ENCODE measurements at places on chromosomes 1 and 21.

DNA sequence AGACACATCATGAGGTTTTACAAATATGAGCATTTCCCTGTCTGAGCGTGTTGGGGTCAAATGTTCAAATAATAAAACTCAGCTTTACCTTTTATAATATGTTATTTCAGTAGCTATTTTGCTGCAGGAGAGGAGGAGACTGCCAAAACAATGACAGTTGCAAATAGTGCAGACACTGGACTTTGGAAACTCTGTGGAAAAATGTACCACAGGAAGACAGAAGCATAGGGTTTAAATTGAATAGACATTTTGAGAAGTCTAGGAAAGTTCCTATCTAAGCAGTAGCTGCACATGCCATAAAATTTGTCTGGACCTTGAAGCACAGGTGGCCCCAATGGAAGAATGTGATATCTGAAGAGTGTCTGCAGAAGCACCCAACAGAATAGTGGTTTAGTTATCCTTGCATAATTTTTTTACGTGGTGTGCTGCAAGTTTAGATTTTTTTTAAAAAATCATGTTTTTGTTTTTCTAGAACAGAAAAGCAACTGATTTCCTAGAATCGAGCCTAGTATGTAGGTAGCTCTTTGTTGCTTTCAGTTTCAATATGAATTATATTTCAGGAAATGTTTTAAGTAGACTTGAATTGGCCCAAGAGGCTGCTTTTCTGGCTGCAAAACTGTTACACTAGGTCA is 14.0 kb upstream of the GBP5 start:
- no peak for DNase-seq

GRCh38 chr1:71303617-71304041 is 222.8 kb upstream of the ZRANB2 start:
- no peak for DNase-seq

DNA sequence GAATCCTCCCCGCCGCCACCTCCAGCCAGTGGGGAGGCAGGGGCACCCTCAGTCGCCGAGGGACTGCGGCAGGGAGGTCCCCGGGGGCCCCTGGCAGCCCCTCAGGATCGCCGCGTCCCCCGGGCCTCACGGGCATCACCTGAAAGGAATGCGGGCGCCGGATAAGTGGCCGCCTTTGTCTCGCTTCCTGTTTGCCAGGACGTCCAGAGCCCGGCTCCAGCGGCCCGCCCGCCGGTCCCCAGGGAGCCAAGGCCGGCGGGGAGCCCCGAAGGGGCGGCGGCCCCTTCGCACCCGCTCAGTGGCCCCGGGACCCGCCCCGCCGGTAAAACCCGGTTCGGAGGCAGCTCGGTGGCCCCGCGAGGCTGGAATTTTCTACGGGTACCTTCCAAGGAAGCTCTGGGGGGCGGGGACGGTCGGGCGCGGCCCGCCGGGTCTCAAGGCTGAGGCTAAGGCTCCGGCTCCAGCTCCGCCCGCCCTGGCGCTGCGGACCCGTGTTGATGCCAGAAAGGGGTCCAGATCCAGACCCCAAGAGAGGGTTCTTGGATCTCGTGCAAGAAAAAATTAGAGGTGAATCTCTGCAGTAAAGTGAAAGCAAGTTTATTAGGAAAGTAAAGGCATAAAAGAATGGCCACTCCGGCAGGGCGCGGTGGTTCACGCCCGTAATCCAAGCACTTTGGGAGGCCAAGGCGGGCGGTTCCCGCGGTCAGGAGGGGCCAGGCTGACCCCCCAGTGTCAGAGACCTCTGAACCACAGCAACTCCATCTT is 12.6 kb downstream of the TINAGL1 start:
- no peak for DNase-seq

DNA sequence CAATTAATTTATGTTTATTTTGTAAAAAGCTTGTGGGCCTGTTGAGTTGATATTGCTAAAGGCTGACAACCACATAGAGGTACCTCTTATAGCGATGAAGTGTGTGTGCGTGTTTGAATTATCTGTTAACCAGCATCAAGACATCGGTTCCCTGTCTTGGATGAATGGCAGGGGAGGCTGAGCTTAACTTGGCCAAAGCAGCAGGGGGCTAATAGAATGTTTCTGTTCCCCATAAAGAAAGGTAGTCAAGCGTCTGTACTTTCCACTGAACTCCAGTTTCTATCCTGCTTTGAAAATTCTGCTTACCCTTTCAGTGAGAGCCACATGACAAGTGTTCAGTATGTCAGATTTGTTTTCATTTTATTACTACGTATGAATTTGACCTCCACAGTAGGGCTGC is 63.0 kb downstream of the ROR1 start:
- DNase-seq, result no peak

- no peak for DNase-seq
Observed at GRCh38 chr1:42962641-42963377, 4.1 kb upstream of the SLC2A1 start.

DNA sequence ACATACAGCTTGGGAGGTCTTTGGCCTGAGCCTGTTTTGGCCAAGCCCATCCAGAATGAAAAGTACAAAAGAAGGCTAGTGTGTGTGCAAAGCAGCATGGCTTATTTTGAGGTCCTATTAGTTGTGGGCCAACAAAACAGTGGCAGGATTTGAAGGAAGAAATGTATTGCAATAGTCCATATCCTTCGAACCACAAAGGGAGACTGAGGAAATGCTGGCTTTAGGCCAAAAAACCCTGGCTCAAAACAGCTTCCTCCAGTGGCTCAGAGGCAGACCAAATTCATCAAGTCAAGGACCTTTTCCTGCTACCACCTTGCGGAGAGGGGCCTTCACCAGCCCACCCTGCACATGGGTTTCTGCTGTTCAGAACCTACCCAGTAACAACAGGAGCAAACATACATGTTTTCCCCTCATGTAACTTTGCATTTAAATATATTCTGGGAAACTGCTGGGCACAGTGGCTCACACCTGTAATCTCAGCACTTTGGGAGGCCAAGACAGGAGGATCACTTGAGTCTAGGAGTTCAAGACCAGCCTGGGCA is 43.3 kb downstream of the VPS26C start:
- no peak for DNase-seq

GRCh38 chr21:15826147-15826780 is 96.5 kb downstream of the USP25 start:
- peak; percentile 21 for DNase-seq

DNA sequence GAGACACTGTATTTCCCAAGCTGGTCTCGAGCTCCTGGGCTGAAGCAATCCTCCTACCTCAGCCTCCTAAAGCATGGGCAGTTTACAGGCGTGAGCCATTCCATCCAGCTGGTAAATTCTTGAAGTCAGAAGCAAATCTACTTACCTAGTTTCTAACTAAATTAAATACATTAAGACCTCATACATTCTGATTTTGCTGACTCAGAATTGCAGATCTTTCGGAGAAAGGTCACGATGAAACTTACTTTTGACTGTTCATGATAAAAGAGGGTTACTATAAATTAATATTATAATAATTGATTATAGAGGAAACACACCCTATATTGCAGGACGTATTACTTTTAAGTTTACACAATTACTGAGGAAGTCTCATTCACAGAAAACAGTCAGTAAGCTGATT is 132.3 kb downstream of the ZZZ3 start:
- no peak for DNase-seq

DNA sequence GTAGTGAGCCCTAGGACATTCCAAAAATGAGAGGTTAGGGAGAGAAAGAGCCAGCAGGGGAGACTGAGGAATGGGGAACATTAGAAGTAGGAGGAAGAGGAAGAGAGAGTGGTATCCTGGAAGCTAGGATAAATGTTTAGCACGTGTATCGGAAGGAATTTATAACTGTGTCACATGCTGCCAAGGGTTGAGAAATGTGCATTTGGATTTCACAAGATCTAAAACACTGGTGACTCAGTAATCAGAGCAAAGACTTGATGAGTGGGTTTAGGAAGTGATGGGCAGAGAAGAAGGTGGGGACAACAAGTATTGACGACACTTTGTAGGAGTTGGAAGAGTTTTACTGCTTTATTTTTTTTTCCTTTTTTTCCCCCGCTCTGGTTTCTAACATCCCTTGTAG is 193.9 kb downstream of the FMN2 start:
- DNase-seq, result no peak

- no peak for DNase-seq
Observed at GRCh38 chr1:68438310-68438709, 11.4 kb downstream of the RPE65 start.

DNA sequence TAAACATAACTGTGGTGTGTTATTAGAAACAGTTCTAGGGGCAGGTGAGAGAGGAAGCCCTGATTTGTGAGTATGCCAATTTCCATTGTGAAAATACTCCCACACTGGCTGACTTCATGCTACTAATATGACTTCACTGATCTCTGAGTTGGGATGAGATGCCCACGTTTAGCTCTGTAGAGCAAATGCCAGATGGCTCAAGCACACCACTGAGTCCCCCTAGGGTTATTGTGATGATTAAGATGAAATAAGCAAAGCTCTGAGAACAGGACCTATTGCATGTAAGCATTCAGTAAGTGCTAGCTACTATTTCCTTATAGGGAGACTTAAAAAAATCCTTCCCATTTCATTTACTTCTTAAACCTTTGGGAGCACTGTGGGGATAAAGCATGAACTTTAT is 117.6 kb downstream of the CENPF start:
- DNase-seq, result peak; percentile 5

GRCh38 chr1:27478098-27478497 is 11.9 kb downstream of the WASF2 start:
- no peak for DNase-seq

GRCh38 chr21:24995216-24995615 is 612.1 kb downstream of the MRPL39 start:
- no peak for DNase-seq

DNA sequence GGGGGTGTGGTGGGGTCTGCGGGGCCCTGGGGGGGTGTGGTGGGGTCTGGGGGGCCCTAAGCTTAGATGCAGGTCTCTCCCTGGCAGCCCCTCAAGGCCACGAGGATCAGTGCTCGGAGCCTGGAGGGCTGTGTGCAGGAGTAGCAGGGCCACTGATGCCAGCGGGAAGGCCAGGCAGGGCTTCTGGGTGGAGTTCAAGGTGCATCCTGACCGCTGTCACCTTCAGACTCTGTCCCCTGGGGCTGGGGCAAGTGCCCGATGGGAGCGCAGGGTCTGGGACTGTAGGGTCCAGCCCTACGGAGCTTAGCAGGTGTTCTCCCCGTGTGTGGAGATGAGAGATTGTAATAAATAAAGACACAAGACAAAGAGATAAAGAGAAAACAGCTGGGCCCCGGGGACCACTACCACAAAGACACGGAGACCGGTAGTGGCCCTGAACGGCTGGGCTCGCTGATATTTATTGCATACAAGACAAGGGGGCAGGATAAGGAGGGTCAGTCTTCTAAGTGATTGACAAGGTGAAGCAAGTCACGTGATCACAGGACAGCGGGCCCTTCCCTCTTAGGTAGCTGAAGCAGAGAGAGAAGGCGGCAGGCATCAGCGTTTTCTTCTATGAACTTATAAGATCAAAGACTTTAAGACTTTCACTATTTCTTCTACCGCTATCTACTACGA is 8.7 kb downstream of the RNF223 start:
- DNase-seq, result no peak

DNA sequence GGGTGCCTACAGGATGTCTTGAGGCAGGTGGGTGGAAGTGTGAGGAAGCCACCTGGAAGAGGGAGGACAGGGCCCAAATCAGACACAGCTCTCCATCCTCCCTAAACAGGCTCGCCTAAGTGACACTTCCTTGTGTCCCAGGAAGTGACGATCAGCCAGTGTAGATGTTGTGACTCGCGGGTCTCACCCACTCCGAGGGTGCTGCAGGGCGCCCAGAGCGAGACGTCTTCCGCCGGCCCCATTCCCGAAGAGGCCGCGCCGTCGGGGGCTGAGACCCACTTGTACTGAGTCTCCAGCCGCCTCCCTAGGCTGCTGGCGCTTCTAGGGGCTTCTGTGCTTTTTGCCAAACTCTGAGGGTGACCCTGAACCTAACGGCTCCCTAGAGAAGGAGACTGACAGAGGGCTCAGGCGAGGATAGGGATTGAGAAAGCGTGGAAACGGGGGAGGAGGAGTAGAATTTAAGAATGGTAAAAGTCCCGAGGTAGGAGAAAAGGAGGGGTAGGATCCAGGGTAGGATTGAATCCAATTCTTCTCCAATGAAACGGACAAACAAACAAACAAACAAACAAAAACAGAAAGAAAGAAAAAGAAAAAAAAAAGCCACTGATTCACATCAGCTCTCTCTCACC is 543 bp upstream of the MARK1 start:
- no peak for DNase-seq

GRCh38 chr21:38401191-38401926 is 96.9 kb downstream of the ERG start:
- no peak for DNase-seq

DNA sequence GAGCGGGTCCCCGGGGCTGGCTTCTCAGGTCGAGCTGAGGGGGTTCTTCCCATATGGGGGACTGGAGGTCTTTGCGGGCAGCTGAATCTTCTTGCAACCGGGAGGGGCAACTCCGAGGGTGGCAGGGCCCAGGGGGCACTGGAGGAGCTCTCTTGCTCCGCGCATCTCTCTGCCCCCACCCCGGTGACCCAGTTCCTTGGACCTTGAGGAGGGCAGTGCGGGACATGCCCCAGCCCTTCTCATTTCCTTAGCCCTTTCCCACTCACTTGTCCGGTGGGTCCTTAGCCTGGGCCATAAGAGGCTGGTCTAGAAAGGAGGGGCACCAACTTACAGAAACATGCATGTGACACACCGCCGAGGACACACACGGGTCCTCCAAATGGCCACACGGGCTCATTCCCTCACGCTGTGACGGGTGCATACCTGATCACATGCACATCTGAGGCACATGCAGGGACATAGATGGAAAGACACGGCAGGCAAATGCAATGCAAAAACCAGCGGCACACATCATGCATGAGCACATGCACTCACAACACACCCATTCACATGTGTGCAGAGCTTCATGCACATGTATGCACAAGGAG is 630 bp downstream of the HPCA start:
- no peak for DNase-seq

- DNase-seq, result no peak
Observed at GRCh38 chr1:204494281-204495077, at the start of gene PIK3C2B. Gene PIK3C2B, minus strand, starts transcription at chr1:204494805. Its CDS starts 25,003 bp downstream, at chr1:204469802.

GRCh38 chr1:38917337-38917736 is 24.3 kb downstream of the RHBDL2 start:
- DNase-seq, result no peak

DNA sequence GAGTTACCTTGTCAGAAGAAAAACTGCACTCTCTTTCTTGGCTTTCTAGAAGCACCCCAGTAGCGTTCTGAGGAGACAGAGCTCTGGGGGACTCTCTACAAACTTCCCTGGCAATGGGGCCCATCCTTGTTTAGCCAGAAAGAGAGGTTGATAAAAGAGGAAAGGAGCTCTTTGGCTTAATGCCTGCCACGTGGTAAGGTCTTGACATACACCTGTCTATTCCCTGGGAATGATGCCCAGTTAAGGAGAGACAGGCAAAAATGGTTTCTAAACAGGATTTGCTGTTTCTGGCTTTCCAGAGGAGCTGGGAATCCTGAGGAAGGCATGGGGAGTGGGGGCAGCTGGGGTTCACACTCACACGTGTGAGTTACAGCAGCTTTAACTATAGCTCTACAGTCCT is 30.2 kb upstream of the IL20 start:
- no peak for DNase-seq

DNA sequence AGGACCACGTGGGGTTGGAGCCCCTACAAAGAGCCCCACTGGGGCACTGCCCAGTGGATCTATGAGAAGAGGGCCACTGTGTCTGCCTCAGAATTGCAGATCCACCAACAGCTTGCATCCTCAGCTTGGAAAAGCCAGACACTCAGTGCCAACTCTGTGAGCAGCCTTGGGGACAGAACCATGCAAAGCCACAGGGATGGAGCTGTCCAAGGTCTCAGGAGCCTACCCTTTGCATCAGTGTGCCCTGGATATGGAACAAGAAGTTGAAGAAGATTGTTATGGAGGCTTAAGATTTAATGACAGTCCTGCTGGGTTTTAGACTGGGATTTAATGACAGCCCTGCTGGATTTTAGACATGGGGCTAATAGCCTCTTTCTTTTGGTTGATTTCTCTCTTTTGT is 1670.9 kb downstream of the PLA2G4A start:
- DNase-seq, result no peak

Data from HFF-Myc (cell line).